Occipital lobe (tissue), 3 donors: ENCODE measurements at places on chromosomes 2 and 18.

DNA sequence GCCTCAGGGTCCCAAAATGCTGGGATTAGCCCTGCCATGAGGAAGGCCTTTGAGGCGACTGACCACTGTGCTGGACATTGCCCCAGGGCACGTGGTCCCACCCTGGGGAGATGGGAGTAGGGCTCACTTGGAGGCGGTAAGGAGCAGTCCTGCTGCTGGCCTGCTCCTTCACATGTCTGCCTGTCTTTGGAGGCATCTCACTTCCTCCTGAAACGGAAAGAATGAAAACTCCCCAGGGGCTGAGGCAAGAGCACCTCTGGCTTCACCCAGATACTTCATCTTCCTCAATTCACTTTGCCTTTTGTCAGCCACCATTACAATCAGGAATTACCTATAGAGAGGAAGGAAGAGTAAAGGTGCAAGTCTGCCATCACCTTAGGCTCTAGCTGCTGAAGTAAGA lies 59.9 kb upstream of the GATA6 start:
- DNase-seq: no peak

DNA sequence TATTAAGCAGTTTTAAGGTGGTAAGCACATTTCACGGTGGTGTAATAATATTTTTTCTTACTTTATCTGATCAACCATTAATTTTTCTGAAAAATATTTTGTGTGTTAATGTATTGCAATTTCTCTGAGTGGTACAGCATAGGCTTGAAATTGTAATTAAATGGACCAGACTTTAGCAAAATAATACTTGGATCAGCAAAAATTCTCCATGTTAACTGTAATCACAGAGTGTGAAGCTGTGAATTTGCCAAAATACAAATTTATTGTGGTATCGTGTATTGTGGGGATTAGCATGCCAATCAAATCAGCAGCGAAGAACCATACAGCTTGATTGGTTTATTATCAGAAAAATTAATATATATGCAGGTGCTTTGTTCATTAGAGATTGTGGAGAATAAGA lies 1088.9 kb upstream of the GYPC start:
- DNase-seq: no peak

- DNase-seq: no peak
Measured at GRCh38 chr2:240624950-240625621, at the start of gene GPR35. Gene GPR35 (plus strand): TSS chr2:240625480. CDS start chr2:240629953, 4,473 bp downstream.

- no peak for DNase-seq
Measured at GRCh38 chr2:109125593-109126500, 3.2 kb upstream of the SH3RF3 start.

- no peak for DNase-seq
Measured at GRCh38 chr2:215071676-215072075, 66.8 kb downstream of the ABCA12 start.

GRCh38 chr2:160719116-160719515 lies 225.5 kb upstream of the RBMS1 start:
- no peak for DNase-seq

DNA sequence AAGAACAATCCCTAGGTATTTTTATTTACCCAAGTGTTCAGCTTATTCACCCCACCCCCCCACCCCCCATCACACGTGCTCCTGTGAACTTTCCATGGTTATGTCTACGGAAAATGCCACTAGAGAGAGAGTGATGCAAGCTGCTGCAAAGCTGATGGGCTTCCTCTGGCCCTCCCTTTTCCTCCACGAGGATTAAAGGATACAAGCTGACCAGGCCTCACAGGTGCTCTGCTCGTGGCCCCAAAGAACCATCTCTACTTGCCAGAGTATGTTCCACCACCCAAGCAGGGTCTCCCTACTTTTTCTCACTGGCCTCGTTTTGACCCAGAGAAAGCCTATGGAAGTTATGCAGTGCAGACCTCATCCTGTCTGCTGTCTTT lies 342.6 kb downstream of the CELF4 start:
- DNase-seq: no peak

DNA sequence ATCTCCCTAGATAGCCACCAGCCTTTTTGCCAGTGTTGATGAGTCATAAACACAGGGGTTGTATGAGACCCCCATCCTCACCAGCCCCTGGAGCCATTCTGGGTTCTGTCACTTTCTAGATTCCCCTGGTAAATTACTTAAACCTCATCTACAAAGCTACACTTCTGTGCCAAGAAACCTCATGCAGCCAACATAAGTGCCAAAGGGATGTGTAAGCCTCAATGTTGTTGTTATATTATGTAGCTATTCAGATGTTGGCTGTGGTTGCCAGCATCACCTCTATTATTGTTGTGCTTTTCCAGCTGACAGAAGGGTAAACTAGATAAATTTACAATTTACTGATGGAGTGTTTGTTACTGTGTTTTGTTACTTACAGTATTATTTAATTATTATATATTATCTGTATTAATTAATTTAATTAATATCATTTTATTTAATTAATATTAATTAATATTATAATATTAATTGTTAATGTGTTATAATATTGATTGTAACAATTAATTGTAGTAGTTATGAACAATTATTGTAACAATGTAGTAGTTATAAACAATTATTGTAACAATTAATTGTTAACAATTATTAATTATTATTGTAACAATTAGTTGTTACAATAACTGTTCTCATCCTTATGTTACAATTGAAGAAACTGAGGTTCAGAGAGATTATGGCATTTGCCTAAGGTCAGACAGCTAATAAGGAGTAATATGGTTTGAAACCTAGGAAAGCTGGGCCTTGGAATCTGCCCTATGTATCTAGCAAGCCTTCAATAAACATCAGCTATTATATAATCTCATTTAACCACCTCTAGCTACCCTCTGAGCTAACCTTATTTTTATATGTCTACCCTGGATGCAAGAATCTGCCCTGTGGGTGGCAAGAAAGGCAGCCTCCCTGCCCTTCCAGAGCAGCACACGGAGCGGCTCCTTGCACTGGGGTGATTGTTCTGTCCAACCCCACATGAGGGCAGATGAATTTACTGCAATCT lies 36.1 kb downstream of the PSTPIP2 start:
- DNase-seq: no peak

DNA sequence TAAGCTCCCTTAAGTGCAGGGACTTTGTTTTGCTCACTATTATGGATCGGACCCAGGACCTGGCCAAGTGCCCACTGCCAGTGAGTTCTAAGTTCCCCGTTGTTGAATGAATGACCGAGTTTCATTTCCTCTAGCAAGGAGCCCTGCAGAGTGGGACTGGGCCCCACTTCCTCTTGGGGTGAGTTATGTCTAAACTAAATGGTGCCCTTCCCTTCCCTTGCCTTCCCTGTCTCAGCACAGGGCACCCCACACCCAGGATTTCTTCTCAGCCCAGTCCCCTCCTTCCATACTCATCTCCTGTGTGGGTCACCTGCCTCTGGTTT lies 195.3 kb upstream of the HS6ST1 start:
- no peak for DNase-seq

GRCh38 chr2:240557101-240557751 lies 562 bp downstream of the ANKMY1 start:
- DNase-seq: no peak

DNA sequence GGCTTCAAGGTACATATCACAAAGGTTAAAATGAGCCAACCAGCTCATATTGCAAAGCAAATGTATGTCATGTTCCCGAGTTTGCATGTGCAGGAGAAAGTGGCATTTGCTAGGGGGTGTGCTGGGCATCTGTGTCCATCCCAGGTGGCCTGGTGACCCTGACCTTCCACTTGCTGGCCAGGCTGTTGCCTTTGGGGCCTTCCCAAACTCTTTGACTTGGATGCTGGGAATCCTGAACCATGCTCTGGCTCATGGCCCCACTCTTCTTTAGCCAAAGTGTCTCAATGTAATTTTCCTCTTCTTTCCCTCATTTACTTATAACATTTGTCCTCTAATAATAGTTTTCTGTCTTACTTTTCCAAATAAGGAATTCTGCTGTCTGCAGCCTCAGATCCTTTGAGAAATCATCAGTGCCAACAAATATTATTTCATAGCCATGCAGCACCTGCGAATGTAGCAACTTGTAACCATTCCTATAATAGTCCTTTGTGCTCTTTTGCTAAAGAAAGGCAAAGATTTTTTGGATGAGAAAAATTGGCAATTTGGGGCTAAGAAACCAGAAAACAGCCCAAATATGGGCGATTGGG lies 64.2 kb downstream of the MTCL1 start:
- no peak for DNase-seq

DNA sequence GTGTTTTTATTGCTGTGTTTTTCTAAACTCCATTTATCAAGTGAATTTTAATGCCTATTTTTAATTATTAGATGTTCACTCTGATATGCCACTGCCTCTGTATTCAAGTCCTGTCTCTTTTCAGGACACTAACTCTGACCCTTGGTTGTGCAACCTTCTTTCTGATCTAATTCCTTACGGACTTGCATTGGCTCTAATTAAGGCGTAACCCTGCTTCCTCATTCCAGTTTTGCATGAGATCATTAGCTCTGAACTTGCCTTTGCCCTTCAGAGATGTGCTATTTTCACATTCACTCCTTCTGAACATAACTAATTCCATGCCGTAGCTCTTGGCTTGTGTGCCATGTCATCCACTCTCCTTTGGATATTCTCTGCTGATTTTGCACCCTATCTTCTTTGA lies 162.5 kb upstream of the TMEFF2 start:
- no peak for DNase-seq

- no peak for DNase-seq
Measured at GRCh38 chr2:232353096-232353495, 25.5 kb upstream of the ALPP start.

DNA sequence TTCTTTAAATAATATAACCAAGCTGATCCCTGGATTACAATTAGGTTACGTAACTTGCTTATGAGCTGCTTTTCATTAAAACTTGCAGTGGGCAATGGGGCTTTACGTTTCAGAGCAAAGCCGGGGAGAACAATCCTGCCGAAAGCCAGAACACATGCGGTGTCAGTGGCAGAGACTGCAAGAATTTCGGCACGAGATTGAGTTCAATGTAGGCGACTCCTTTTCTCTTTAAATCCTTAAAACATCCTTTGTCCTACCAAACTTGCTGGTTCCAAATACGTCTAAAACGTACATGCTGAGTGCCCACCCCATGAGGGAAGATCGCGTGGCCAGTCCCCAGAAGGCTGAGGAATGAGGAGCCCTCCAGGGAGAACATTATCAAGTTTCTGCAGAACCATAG lies 36.8 kb upstream of the NCOA1 start:
- DNase-seq: no peak

DNA sequence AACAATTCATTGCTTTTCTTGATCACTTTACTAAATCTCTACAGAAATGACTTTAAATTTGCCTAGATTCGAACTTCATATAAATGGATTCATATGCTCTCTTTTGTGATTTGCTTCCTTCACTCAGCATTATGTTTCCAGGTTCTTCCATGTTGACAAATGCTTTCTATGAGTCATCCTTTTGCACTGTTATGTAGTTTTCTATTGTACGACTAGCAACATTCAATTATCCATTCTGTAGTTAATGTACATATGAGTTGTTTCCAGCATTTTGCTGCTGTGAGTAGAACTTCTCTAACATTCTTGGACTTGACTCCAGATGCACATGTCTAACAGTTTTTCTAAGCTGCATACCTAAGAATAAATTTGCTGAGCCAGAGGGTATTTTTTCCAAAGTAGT lies 66.5 kb upstream of the NEUROD1 start:
- DNase-seq: no peak

DNA sequence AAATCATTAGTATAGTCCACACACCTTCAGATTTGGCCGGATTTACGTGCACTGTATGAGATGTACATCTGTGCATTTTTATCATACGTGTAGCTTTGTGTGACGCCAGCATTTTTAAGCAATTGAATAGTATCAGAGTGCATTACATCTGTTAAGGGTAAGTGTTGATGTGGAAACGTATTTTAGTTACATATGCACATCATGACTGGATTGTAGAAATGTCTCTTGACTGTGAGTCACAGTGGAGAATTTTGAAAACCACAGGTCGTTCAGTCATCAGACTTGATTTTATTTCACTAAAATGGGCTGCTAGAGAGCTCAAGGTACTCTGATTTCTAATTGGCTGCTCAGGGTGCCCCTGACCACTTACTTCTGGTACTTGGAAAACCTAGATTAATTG lies 5.4 kb upstream of the GPBAR1 start:
- DNase-seq: no peak

DNA sequence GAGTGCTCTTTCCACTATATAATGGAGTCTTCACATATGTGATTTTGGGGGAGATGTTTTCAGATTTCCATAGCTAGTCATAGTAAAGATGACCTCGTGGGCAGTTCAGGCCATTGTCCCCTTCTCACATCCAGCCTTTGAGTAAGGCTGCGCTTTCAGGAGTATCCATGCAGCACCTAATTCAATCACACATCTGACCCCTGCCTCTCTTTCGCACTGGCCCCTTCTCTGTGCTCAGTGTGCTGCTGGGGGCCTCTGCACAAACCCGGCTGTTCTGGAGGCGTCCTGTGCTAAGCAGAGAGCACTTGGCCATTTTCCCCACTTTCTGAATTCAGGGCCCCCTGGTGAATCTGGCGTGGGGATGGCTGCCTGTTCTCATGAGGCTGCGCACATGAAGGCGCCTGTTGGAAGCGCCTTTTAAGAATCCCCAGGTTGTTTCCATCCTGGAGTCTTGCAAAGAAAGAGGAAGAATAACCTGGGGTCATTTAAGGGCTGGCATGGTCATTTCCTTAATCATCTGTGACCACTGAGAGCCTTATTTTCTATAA lies 96.0 kb upstream of the ALPP start:
- DNase-seq: no peak

DNA sequence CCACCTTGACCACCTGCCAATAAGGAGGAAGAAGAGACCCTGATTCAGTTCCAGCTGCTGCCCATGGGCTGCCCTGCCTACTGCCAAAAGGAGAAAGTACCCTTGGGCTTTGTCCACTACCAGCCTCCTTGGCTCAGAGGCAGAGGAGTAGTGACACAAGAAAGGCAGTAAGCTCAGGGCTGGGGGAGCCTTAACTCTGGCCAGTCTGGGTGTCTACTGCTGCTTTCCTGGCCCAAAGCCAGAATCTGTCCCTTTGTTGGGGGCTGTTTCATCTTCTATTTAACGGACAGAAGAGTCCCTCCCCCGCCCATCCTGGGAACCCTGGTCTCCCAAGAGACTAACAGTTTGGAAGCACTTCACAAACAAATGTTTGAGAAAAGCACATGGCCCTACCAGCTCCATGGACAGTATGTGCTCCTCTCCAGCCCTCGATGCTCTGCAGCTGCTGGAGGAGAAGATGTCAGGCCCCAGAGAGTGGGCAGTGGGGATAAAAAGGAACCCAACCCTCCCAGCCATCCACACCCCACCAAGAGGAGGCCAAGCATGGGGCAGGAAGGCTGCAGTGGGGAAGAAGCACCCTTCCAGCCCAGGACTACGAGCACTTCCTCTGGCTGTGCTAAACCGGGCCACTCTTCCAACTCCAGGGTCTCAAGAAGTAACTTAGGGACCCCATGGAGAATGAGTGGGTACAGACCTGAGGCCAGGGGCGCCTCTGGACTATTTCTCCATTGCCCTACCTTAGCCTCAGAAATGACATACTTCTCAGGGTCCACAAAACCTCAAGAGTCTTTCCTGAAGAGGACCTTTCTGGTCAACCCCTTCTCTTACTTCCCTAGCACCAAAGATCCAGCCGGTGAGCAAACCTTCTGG lies 1.2 kb downstream of the ATG9A start:
- no peak for DNase-seq

- no peak for DNase-seq
Measured at GRCh38 chr18:41075212-41075611, 879.8 kb upstream of the PIK3C3 start.
